ENCODE measurements at places on chromosomes 1 and 21.

GRCh38 chr1:162868972-162869371, 8.0 kb upstream of the CCDC190 start:
- DNase-seq: no peak

DNA sequence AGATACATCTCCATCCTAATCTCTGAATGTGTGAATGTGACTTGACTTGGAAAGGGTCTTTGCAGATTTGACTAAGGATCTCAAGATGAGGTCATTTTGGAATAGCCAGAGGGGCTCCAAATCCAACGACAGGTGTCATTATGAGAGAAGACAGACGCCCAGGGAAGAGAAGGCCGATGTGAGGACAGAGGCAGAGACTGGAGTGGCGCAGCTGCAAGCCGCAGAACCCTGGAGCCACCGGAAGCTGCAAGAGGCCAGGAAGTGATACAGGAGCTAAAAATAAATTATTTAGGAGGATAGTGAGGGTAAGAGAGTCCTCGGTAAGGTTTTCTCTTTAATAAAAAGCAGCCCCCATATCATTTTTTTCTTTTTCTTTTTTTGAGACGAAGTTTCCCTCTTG, 9.7 kb upstream of the AADACL4 start:
- DNase-seq: no peak

GRCh38 chr1:89552471-89553081, 27.9 kb downstream of the LRRC8B start:
- no peak for DNase-seq

DNA sequence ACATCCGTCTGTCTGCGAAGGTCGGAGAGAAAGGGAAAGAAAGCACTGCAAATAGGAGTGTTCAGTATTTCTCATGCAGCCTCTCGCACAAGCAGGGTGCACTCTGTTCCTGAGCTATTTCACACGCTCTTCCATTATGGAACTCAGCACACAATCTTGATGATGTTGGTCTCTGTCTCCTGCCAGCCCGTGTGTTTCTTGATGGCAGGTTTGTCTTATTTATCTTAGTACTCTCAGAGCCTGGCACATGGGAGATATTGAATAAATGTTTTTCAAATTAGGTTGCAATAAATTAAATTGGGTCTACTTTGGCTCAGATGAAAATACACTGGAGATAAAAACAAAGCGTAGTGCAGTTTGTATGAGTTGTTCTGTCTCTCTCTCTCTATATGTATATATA, 134.9 kb upstream of the ETS2 start:
- DNase-seq: no peak

DNA sequence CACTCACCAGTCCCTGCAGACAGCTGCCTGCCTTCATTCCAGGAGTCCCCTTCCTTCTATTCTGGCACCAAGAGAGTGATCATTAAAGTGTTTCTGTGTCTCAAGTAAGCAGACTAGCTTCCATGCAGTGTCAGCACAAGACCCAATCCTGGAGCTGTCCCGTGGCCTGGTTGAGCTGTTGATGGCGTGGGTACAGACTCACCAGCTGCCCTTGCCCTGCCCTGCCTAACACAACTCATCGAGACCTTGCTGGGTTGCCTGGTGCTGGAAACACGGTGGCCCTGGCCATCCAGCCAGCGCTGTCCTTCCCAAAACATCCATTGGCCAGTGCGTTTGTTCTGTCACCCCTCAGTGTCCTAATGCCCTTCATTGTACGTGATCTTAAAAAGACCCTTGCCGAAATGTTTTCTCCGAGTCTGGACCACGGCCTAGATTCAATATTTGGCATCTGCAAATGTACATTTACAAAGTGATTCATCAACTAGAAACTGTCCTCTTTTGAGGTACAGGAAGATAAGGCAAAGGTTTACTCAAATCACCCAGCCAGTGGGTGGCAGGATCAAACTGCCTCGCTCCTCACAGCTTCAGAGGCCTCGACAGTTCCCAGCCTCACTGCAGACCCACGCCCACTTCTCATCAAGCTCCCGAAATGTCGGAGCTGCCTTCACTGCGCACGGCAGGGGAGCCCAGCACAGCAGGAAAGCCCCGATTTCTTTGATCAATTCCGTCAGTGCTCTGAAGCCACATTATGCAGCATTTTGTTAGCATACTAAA, 494.2 kb downstream of the KIF26B start:
- no peak for DNase-seq

GRCh38 chr1:89604414-89604735, 28.5 kb upstream of the LRRC8C start:
- DNase-seq: no peak

DNA sequence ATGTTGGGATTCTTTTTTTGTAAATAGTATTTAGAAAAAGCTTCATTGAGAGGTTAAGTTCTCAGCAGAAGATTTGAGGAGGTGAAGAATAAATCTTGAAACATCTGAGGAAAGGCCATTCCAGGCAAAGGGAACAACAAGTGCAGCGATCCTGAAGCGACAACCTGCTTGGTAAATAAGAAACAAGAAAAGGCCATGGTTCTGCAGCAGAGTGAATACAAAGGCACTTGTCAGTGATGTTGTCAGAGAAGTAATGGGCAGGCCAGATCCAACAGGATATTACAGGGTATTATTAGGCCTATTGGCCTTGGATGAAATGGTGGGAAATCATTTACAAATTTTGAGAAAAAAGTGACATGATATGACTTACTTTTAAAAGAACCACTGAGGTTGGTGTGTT, 960.0 kb downstream of the PLA2G4A start:
- no peak for DNase-seq

DNA sequence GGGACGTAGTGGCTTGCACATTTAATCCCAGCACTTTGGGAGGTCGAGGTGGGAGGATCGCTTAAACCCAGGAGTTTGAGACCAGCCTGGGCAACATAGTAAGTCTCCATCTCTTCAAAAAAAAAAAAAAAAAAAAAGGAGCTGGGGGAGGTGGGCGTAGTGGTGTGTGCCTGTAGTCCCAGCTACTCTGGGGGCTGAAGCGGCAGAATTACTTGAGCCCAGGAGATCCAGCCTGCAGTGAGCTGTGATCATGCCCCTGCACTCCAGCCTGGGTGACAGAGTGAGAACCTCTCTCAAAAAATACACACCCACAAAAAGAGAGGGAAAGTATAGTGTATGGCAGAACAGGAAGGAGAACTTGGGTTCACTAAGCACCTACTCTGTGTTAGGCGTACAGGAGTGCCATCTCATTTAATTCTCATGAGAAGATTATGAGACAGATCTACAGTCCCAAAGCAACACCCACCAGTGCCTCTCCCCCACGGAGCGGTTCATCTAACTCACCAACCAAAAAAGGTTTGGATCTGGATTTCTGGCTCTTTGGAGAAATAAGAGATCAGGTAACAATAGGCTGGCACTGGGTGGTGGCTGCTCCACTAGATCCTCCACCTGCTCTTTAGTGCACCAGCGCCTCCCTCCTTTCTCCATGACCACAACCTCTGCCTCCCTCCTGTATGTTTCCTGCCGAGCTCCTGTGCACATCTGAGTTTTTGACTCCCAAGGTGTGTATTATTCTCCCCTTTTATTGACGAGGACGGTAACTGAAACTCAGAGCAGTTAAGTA, 1.4 kb upstream of the TRAF5 start:
- no peak for DNase-seq

- no peak for DNase-seq
Measured at GRCh38 chr1:59107516-59107915, 189.4 kb upstream of the FGGY start.

- peak; percentile 48 for DNase-seq
Measured at GRCh38 chr1:156860628-156861423, at the start of gene NTRK1. TSS of gene NTRK1 (plus strand) at chr1:156860865. CDS start at chr1:156860935, 70 bp downstream.

DNA sequence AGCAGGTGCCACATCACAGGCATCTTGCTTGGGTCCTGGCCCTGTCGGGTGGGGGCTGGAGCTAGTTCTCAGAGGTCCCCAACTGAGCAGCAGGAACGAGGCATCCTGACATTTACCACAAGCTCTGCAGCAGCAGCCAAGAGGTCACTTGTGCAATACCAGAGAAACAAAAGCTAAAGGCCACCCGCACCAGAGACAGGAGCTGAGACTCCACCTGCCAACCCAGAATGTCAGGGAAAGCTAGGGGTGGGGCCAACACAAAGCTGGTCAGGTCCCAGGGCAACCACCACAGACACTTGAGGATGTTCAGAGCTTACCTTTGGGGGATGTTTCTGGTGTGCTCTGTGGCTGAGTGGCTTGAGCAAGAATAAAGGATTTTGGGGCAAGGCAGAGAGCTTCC, 13.6 kb upstream of the SYT6 start:
- no peak for DNase-seq

- DNase-seq: no peak
Measured at GRCh38 chr1:228375578-228376261, 30.9 kb downstream of the TRIM11 start.

DNA sequence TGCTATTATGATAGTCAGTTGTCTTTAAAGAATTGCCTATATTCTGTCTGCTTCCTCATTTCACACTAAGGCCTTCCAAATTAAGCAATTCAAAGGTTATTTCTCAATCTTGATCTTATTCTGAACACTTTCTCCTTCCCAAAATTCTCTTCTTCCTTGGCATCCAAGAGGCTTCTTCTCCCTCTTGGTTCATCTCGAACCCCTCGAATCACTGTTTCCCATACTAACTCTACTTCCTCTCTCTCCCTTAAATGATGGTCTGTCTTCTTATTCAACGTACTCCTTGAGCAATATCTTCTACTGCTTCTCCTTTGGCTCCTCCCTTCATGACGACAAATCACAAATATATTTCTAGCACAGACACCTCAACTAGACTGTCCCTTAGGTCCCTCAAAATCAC, 4.5 kb downstream of the COPA start:
- no peak for DNase-seq

- DNase-seq: no peak
Measured at GRCh38 chr1:6389971-6390370, 3.6 kb downstream of the ACOT7 start.

GRCh38 chr1:203572134-203572625, 54.5 kb upstream of the ATP2B4 start:
- DNase-seq: no peak

- no peak for DNase-seq
Measured at GRCh38 chr1:219669042-219669441, 56.1 kb upstream of the ZC3H11B start.

DNA sequence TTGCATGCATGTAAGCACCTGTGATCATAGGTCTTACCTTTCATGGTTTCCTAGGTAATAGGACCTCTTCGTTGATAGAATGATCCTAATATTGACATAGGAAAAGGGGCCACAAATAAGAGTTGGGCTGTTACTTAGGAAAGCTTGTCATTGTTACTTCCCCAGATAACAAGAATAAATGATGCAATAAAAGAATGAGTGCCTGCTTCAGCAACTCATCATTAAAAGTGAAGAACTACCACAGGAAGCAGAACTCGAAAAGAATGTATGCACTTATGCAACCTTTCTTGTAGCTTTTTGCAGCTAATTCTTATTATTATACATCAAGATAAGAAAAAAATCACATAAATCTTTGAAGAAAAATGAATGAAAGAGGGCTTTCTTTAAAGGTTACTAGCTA, 548.6 kb downstream of the LTN1 start:
- no peak for DNase-seq

GRCh38 chr1:119002028-119002686, 14.0 kb upstream of the TBX15 start:
- no peak for DNase-seq

- no peak for DNase-seq
Measured at GRCh38 chr1:161161652-161162051, 2.4 kb downstream of the USP21 start.

DNA sequence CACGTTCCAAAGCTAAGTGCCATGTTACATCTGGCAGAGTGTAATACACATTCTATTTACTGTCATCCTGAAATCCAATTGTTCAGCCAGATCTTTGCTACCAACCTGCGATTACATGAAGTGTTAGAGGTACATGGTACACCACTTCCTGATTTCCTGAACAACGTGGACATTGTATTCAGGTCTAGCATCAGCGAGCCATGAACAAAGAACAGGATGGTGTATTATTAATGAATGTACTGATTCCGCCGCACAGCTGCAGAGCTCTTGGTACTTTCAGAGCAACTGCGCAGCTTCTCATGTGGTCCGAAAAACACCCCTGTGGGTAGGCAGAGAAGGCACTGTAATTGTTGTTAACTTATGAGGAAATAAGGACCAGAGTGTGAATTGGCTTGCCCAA, 511.4 kb downstream of the AJAP1 start:
- no peak for DNase-seq

GRCh38 chr1:184366997-184367396, 19.8 kb upstream of the C1orf21 start:
- no peak for DNase-seq

- no peak for DNase-seq
Measured at GRCh38 chr21:28431022-28431421, 561.7 kb downstream of the LTN1 start.

- no peak for DNase-seq
Measured at GRCh38 chr1:225408249-225408648, 19.6 kb downstream of the LBR start.

DNA sequence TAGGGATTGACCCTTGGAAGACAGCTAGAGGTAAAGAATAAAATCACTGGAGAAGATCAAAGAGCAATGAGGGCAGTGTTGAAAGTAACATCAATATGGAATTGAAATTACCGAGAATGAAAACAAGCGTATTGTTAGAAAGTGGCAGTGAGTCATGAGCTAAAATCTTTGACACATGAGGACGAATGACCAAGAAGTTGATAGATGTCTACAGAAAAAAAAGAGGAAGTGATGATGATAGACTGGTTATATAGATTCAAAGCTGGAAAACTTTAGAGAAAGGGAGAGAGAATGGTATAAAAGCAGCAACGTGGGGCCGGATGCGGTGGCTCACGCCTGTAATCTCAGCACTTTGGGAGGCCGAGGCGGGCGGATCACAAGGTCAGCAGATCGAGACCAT, 12.5 kb upstream of the DNM3 start:
- DNase-seq: no peak

- no peak for DNase-seq
Measured at GRCh38 chr21:28791595-28792282, 200.9 kb downstream of the LTN1 start.

DNA sequence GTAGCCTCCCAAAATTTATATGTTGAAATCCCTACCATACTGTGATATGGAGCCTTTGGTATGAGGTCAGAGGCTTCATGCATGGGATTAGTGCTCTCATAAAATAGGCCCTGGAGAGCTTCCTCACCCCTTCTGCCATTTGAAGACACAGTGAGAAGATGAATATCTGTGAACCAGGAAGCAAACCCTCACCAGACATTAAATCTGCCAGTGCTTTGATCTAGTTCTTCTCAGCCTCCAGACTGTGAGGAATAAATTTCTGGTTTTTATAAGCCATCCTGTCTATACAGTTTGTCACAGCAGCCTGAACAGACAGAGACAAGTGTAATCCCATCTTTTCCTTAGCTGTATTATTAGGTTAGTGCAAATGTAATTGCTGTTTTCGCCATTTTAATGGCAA, 88.4 kb downstream of the OLFML2B start:
- DNase-seq: no peak

GRCh38 chr1:185834371-185834905, 100.2 kb downstream of the HMCN1 start:
- DNase-seq: no peak

DNA sequence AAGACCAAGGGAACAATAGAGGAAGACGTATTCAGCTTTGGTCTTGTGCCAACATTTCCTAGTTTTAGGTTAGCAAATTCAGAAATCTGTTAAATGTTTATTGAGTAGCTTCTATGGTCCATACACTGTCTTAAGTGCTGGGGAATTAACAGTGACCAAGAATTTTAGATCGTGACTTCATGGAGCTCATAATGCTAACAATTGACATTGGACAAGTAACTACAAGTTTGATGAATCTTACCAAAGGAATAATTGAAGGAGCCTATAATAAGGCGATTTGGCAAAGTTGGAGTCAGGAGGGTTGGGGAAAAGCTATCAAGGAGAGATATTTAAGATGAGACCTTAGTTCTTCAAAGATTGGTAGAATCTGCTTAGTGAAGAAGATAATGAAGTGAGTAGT, 1.4 kb upstream of the SLAMF9 start:
- no peak for DNase-seq

Measured in stimulated activated CD8-positive, alpha-beta memory T cell treated with anti-CD3 and anti-CD28 coated beads, Interleukin-12 subunit alpha, Interleukin-12 subunit beta, amount 100 ng/mL, for 4 hours (primary cell).